ENCODE measurements at places on chromosomes 12 and 14. TPM values are rescaled to one million over a fixed set of nuclear protein-coding genes. Genes with fewer than 3 reads are reported as not detected.

SIX6 gene
- not detected for total RNA-seq

GRCh38 chr12:62075870-62076269 is 184.3 kb upstream of the USP15 start:
- DNase-seq: no peak

GRCh38 chr12:98221243-98221808 is 294.1 kb upstream of the TMPO start:
- DNase-seq: no peak

SMAGP gene
- total RNA-seq: 5.0 TPM

DNA sequence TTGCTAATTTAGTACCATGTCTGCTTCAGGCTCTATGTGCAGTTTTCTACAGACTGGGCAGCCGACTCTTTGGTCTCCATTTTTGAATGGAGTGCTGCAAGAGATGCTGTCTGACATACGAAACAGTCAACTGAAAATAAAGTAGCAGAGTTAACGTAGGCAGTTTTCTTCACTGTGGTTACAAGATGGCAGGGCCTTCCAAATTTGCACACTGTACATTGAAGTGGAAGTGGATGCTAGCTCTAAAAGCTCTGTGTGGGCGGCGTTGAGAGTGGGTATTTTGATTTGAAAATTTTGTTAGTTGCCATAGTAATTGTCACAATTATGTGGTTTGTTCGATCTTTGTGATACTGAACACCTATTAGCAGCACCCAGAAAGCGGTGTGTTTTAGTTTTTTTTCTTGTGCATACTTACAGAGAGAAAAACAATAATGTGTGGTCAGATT is 154.9 kb upstream of the ATP2B1 start:
- no peak for DNase-seq

All from tongue (tissue), 3 donors.